T-helper 17 cell (primary cell): ENCODE measurements at places on chromosomes 16 and 17. TPM values are rescaled to one million over a fixed set of nuclear protein-coding genes. Genes with fewer than 3 reads are reported as not detected.

DNA sequence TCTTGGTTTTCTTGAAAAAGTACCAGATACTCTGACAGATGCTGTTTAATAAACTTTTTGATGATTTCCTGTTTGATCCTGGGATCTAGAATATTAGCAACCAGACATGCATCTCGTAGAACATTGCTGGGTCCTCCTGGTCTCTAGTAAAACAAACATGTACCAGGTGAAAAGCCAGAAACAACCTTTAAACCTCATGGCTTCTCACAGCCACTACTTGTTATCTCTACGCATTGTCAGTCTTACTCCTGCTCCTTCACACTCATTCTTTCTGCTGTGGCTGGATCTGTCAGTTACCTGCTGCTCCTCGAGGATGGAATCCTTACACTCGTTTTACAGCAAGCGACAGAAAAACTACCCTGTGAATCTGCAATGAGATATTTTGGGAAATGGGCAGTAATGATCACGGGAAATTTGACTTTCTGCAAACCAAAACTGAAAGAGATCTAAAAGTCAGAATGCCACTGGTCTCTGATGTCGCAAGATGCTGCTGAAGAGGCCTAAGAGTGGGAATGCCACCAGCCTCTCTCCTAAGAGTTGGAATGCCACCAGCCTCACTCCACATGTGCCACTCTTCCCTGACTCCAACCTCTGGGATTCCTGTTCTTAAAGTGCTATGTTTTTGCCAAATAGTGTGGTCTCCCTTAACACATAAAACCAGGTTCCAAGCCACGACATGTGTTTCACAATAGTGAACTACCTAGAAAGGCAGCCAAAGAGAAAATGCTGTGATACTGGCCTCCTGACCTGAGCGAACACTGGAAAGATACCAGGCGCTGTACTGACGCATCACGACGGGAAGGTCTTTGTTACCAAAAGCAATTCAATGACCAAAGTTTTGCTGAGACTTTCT, 86.3 kb downstream of the VPS53 start:
- H3K27ac ChIP-seq: peak overlapping the region; percentile 4
- H3K36me3 ChIP-seq: peaks cover 3% of the 10 kb centered on the region
- H3K4me3 ChIP-seq: no peak overlapping the region
- H3K27me3 ChIP-seq: no peaks in the 10 kb centered on the region
- no peak for DNase-seq
- peaks cover 2% of the 10 kb centered on the region for H3K4me1 ChIP-seq

- no peak for DNase-seq
- peak overlapping the region; percentile 78 for H3K27ac ChIP-seq
- H3K36me3 ChIP-seq: peaks cover 11% of the 10 kb centered on the region
- peaks cover 6% of the 10 kb centered on the region for H3K4me1 ChIP-seq
Measured at GRCh38 chr16:27611340-27611739, 61.4 kb downstream of the KATNIP start.

DNA sequence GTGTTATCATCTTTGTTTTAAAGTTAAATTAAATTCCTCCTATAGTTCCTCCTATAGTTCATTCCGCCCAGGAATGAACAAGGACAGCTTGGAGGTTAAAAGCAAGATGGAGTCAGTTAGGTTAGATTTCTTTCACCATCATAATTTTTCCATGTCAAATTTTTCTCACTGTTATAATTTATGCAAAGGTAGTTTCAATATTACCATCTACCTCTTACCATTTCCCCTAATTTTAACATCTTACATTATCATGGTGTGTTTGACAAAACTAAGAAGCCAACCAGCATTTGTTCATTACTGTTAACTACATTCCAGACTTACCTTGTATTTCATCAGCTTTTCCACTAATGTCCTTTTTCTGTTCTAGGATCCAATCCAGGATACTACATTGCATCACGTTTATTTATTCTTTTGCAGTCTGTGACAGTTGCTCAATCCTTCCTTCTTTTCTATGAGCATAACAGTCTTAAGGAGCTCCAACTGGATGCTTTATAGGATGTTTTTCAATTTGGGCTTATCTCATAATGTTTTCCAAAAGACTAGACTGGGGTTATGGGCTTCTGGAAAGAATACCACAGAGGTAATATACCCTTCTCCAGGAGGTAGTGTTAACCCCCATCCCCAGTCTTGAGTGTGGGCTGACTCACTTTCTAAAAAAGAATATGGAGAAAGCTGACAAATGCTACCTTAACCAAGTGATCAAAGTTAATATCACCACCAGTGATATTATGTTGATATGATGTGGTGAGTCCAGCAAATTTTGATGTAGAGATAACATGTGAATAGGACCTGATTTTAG, 158.5 kb downstream of the PPM1E start:
- no peaks in the 10 kb centered on the region for H3K36me3 ChIP-seq
- H3K27ac ChIP-seq: no peak overlapping the region
- no peak overlapping the region for H3K4me3 ChIP-seq
- H3K27me3 ChIP-seq: peaks cover 19% of the 10 kb centered on the region

DNA sequence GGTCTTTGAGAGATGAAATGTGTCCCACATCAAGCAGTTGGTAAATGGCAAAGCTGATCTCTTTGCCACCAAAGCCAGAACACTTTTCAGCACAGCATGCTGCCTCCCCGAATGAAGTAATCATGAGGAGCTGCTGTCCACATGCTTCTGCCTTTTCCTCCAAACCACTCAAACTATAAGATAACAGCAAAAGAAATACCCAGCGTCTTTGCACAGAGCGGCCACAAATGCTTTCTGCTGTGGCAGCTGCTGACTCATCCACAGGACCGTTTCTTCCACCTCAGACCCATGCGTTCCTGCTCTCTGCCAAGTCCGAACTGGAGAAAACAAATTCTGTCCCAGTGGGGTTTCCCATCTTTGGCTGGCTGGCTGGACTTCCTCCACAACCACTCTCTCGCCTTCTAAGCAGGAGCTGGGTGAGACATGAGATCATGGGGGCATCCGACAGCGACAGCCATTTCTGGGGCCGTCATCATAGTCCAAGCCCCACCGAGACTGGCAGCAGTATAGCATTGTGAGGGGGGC, 27.1 kb downstream of the TBC1D3B start:
- no peak for DNase-seq
- H3K4me3 ChIP-seq: no peak overlapping the region
- peaks cover 9% of the 10 kb centered on the region for H3K4me1 ChIP-seq
- no peak overlapping the region for H3K27ac ChIP-seq

- no peak overlapping the region for H3K4me3 ChIP-seq
- DNase-seq: no peak
- H3K4me1 ChIP-seq: peaks cover 3% of the 10 kb centered on the region
- H3K27me3 ChIP-seq: peaks cover 4% of the 10 kb centered on the region
- H3K27ac ChIP-seq: no peak overlapping the region
Measured at GRCh38 chr16:73018821-73019456, 29.0 kb downstream of the ZFHX3 start.

DNA sequence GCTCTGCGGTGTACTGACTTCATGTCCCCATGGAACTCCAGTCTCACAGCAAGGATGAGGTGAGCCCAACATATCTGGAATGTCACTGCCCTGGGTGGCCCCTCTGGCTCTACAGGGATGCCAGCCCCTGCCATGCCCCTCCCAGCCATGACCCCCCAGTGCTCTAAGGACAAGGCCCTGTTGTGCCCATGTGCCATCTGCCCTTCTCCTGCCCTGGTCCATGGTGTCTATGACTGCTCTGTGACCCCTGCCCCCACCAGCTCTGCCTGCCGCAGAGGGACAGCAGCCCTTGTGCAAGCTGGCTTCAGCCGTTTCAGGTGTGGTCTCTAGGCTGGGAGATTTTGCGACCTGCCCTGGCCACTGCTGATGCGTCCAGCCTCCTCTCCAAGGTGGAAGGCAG, 40.3 kb downstream of the TK2 start:
- no peaks in the 10 kb centered on the region for H3K36me3 ChIP-seq
- no peak overlapping the region for H3K27ac ChIP-seq
- no peak for DNase-seq
- H3K4me1 ChIP-seq: peaks cover 9% of the 10 kb centered on the region

DNA sequence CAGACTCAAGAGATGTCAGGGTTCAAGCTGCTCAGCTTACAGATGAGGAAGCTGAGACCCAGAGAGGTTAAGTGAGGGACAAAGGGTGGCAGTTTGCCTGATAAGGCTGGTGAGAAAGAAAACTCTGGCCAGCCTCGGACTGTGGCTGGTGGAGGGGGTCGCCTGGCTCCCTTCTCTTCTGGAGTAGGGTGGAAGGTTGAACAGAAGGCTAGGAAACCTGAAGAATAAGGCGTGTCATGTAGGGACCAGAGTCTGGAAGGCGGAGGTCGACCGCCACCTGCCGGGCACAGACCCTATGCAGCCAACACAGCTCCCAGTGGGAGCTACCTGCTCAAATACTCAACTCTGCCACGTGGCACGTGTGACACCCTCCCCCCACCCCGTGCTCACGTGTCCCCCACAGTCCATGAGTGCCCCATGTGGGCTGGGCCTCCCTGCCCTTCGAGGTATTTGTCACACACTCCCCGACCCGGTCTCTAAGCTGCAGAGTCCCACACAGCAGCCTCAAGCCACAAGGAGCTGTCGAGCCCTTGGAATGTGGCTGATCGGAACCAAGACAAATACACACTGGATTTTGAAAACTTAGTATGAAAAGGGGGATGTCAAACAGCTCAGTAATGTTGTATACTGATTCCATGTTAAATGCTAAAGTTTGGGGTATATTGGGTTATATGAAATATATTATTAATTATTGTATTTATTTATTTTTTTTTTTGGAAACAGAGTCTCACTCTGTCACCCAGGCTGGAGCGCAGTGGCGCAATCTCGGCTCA, 11.8 kb downstream of the HID1 start:
- H3K4me1 ChIP-seq: peaks cover 9% of the 10 kb centered on the region
- H3K27ac ChIP-seq: no peak overlapping the region
- no peak for DNase-seq

GRCh38 chr17:27319541-27320221, 25.8 kb downstream of the WSB1 start:
- H3K27ac ChIP-seq: no peak overlapping the region
- peaks cover 8% of the 10 kb centered on the region for H3K36me3 ChIP-seq
- H3K4me3 ChIP-seq: no peak overlapping the region
- no peaks in the 10 kb centered on the region for H3K27me3 ChIP-seq

GRCh38 chr17:61323003-61323908, 76.4 kb upstream of the TBX2 start:
- H3K27me3 ChIP-seq: no peaks in the 10 kb centered on the region
- H3K4me3 ChIP-seq: no peak overlapping the region

DNA sequence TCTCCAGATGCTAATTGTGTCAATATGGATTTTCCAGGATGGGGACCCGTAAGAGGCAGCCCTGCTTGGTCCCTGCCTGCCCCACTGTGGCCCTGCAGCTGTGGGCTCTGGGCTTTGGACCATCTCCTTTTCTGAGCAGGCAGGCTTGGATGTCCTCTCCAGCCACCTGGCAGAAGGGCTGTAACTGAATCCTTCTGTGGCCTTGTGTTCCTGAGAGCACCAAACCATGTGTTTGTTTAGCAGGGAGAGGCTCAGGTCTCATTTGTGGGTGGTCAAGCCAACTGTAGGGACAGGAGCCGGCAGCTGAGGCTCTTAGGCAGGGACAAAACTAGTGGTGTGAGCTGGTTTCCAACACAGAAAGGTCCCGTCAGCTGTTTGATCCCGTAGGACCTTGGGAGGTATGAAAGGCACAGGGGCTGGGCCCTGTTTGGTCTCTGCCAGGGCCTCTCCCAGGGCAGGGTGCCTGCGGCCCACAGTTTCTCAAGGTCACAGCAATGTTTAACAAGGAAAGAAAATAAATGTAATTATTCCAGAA, 18.5 kb downstream of the SEC14L5 start:
- no peak overlapping the region for H3K4me3 ChIP-seq
- H3K4me1 ChIP-seq: no peaks in the 10 kb centered on the region
- peaks cover 3% of the 10 kb centered on the region for H3K36me3 ChIP-seq

- no peaks in the 10 kb centered on the region for H3K27me3 ChIP-seq
- DNase-seq: no peak
- peak overlapping the region; percentile 6 for H3K27ac ChIP-seq
Measured at GRCh38 chr16:53946746-53947386, 242.9 kb downstream of the FTO start.

DNA sequence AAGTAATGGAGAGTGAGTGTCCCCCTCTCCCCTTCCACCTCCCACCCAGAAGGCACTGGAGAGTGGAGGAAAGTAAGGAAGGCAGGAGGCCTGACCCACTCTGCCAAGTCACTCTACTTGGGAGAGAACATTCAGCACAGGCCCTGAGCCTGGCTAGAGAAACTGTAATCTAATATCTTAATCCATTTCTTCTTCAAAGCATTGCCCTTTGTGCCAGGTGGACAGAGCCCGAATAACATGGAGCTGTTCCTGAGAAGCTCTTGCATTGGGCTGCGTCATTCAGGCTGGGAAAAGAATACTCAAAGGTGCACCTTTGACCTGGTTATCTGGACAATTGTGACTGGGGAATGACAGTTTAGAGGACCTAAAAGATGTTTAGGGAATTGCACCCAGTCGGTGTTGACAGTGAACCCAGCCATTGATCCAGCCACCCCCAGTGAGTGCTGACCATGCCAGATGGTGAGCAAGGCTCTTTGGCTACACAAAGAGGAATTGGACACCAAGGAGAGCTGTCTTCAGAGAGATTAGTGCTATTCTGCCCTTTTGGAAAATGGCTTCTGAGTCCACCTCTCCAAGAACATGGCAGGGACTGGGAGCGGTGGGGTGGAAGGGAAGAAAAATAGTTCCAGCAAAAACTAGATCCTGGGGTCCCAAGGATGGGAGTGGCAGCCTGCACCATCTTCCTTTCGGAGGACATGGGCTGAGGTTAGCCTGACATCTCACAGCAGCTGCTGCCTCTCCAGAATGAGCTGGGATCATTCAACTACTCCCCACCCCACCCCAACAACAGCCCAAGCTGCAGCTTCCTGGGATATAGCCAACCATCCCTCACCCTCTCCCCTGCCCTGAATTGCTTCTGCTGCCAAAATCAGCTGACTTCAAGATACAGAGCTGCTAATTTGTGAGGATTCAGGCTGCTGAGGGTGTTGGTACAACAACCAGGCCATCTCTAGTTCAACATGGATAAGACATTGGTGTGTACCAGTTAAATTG, 11.6 kb upstream of the NOG start:
- H3K27ac ChIP-seq: no peak overlapping the region
- peaks cover 62% of the 10 kb centered on the region for H3K27me3 ChIP-seq
- H3K4me1 ChIP-seq: peaks cover 4% of the 10 kb centered on the region
- H3K36me3 ChIP-seq: peaks cover under 1% of the 10 kb centered on the region
- no peak overlapping the region for H3K4me3 ChIP-seq
- DNase-seq: no peak

- H3K27ac ChIP-seq: no peak overlapping the region
- no peak overlapping the region for H3K4me3 ChIP-seq
- no peaks in the 10 kb centered on the region for H3K36me3 ChIP-seq
- peaks cover 4% of the 10 kb centered on the region for H3K4me1 ChIP-seq
- no peak for DNase-seq
- H3K27me3 ChIP-seq: no peaks in the 10 kb centered on the region
Measured at GRCh38 chr16:11164482-11165270, 91.3 kb downstream of the SOCS1 start.

- H3K4me3 ChIP-seq: no peak overlapping the region
- no peak for DNase-seq
- H3K27ac ChIP-seq: no peak overlapping the region
- no peaks in the 10 kb centered on the region for H3K27me3 ChIP-seq
- H3K4me1 ChIP-seq: peaks cover 26% of the 10 kb centered on the region
Measured at GRCh38 chr17:69497161-69497560, 82.7 kb downstream of the MAP2K6 start.

SLC5A11 gene
- total RNA-seq: not detected

RAB11FIP4 gene
- 47.4 TPM for total RNA-seq

TLCD2 gene
- total RNA-seq: 0.26 TPM

TPSB2 gene
- not detected for total RNA-seq

ENPP7 gene
- not detected for total RNA-seq

PRM3 gene
- not detected for total RNA-seq

ZBTB4 gene
- 44.9 TPM for total RNA-seq

CTRB2 gene
- total RNA-seq: not detected

ABI3 gene
- total RNA-seq: 6.5 TPM
